ENCODE measurements at places on chromosomes 7 and 10.

DNA sequence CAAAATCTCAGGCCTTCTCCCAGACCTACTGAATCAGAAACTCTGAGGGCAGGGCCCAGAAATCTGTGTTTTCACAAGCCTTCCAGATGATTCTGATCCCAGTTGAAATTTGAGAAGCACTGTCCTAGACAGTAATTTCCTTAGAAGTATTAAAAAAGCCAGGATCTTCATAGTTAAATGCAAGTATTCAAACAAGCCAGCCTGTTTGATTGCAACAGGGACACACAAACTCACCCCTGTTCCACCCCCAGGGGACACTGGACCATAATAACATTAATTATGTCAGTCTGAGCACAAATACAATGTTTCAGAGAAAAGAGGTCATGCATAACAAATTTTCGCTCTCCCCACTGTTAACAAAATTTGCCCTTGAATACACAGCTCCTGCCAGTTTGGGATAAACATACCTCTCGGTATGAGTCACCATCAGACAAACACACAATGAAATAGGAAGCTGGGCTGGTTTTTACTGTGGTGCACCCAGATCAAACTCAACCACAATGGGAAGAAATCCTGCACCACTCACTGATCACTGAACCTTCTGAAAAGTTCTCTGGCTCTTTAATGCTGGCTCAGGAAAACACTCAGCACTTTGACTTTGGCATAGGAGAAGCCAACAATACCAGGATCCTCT is 34.3 kb downstream of the ABLIM1 start:
- no peak for DNase-seq

DNA sequence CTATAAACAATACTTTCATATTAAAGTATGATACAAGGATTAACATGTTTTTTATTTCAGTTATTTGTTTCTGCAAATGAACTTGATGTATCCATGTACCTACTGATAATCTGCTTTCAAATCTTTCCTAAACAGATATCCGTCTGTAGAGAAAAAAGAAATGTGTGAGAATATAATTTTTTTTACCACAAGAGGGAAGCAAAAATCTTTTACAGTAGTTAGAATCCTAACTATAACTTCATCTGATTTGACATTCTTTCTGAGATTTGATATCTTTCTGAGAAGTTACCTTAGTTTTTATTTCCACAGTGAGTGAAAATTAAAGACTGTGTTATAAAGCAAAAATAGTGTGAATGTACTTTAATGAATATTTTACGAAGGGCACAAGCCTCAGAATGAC is 203.9 kb upstream of the PCLO start:
- DNase-seq = no peak

DNA sequence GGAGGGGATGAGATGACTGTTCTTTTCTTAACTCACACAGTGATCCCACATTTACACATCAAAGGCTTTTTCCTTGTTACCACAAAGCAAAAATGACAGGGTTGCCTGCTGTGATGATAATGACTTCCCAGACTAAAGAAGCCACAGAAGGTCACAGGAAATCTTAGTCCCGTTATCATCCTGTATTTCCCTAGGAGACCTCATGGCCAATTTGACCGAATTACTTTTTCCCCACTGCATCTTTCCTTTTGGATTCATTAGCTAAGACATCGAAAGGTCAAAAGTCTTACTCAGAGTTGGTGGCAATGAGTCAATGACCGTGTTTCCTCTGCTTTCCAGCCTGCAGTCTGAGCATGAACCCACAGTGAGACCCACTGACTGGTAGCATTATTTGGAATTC is 130.1 kb upstream of the INHBA start:
- DNase-seq = no peak

DNA sequence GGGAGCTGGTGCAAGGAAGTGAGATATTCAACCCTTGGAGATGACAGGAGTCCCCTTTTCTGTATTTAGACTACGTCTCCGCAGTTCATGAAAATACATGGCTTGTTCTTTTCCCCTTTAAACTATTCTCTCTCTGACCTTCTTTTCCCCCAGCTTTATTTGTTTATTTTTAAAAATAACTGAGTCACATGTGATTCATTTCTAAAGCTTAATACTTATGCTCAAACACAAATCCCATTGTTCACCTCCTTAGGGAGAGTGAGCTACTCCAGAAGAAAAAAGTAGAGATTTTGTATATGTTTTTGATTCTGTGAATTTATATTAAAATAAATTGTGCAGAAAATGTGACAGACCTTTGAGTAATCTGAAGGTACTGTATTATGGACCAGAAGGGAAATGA is 35.9 kb upstream of the FZD1 start:
- no peak for DNase-seq

DNA sequence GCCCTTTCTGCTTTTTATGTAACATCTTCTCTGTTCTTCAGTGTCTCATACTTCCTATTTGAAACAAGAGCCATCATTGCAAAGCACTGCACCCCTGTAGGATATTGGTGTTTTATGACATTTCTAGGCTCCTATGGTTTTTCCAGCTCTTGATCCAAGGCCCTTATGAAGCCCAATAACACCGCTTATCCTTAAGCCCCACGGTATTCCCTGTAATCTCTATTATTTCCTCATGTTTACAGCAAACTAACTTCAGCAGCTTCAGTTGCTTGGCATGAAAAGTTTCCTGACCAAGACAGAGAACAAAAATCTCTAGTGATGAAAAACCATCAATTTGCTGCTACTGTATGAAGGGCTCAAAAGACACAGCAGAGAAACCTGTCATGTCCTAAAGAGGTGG is 34.1 kb upstream of the TES start:
- no peak for DNase-seq
